ENCODE measurements at places on chromosomes 4 and X. TPM values are rescaled to one million over a fixed set of nuclear protein-coding genes. Genes with fewer than 3 reads are reported as not detected.

- DNase-seq: no peak
These were observed 62.7 kb downstream of the TRIM2 start for GRCh38 chr4:153266988-153267387.

GRCh38 chr4:154511548-154511947 lies 19.9 kb upstream of the DCHS2 start:
- DNase-seq: no peak

AMER1 gene
- 1.7 TPM for polyA plus RNA-seq

- DNase-seq: no peak
These were observed 48.3 kb downstream of the FUNDC1 start for GRCh38 chrX:44494357-44494756.

DNA sequence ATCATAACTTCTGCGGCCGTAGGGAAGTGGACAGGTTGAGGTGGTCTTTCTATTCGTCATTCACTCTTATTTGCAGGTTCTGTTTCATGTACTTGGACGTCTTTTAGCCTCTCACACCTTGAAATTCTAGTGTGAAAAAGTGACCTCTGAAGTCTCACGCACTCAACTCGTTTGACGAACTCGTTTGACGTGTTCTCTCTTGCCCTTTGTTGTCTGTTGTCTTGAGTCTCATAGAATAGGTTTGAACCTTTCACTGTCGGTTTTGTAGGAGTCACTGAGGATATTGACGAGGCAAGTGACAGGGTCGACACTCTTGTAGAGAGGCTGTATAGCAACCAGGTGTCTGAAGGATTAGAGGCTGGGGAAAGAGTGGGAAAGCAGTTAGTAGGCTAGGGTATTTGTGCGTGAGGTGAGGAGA lies 1.1 kb upstream of the PGRMC2 start:
- no peak for DNase-seq

GRCh38 chr4:58809366-58809765 lies 1699.2 kb upstream of the IGFBP7 start:
- DNase-seq: no peak

- DNase-seq: no peak
These were observed at the start of gene ARSH for GRCh38 chrX:3006495-3006894. Gene ARSH, plus strand, starts transcription at chrX:3006546. Its CDS starts 67 bp downstream, at chrX:3006613.

GRCh38 chr4:128456171-128456570 lies 168.6 kb upstream of the PGRMC2 start:
- DNase-seq: no peak

DNA sequence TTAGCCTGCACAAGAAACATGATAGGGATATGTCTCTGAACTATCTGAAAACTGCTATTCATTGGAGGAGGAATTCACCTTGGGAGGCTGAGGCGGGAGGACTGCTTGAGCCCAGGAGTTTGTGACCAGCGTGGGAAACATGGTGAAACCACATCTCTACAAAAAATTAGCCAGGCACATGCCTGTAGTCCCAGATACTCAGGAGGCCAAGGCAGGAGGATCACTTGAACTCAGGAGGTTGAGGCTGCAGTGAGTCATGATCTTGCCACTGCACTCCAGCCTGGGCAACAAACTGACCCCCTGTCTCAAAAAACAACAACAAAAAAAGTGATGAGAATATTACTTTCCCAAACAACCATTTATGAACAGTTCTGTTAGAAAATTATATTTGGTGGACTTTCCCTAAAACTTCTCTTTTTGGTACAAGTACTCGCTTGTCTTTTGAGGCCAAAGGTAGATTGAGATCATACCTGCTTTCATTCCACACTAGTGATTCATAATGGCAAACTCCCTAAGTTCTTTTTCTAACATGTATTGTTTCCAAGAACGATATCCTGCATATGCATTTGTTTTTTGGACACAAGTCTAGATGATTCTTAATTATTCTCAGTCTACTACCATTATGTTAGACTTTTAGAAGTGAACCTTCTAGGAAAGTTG lies 33.4 kb downstream of the METTL14 start:
- no peak for DNase-seq

LRRC66 gene
- 1.3 TPM for polyA plus RNA-seq

- no peak for DNase-seq
These were observed 297.3 kb downstream of the DHX15 start for GRCh38 chr4:24287096-24287495.

EDA gene
- polyA plus RNA-seq: 0.98 TPM

PLXNB3 gene
- polyA plus RNA-seq: 0.35 TPM

DNA sequence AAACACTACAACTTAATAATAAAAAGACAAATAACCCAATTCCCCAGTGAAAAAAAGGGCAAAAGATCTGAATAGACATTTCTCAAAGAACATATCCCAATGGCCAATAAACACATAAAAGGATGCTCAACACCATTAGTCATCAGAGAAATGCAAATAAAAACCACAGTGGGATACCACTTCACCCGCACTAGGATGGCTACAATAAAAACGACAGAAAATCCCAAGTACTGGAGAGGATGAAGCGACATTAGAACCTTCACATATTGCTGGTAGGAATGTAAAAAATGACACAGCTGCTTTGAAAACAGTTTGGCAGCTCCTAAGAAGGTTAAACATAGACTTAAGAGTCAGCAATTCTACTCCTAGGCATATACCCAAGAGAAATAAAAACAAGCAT lies 140.6 kb upstream of the ARX start:
- DNase-seq: no peak

GRCh38 chr4:162684371-162684700 lies 482.4 kb downstream of the NAF1 start:
- DNase-seq: no peak

AKAP14 gene
- not detected for polyA plus RNA-seq

GRCh38 chr4:13705521-13706041 lies 78.1 kb upstream of the BOD1L1 start:
- no peak for DNase-seq

GRCh38 chr4:43238585-43238984 lies 346.1 kb downstream of the GRXCR1 start:
- no peak for DNase-seq

GRCh38 chr4:116389139-116389538 lies 696.2 kb downstream of the TRAM1L1 start:
- DNase-seq: no peak

GRCh38 chr4:1290165-1290977 lies 680 bp downstream of the MAEA start:
- DNase-seq: no peak

GRCh38 chr4:3299122-3299975 lies 6.5 kb downstream of the RGS12 start:
- no peak for DNase-seq

Measured in psoas muscle (tissue), 8 donors.